OCI-LY7 (cell line): ENCODE measurements at places on chromosomes 13 and 19. TPM values are rescaled to one million over a fixed set of nuclear protein-coding genes. Genes with fewer than 3 reads are reported as not detected.

DNA sequence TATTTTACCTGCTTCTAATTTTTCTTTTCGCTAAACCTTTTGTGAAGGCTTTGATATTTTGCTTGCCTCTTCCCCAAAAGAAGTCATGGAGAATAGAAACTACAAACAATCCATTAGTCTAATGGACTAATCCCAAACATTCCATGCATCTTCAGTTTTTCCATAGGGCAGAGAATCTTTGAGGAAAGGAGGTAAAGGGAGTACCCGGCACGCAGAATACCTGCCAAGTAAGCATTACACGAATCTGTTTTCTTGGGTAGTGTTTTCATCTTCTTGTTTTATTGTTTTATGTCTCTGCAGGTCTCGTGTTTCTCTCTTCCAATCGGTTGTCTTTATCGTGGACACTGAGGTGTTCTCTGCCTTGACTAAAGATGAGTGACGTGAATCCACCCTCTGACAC lies at the start of gene NLRP8:
TSS of gene NLRP8 (plus strand) at position 301 of the 400 bp plus-strand sequence.
- DNase-seq: no peak

GRCh38 chr19:17237747-17238706 lies 7.7 kb downstream of the NR2F6 start:
- DNase-seq: no peak

GRCh38 chr13:38223089-38223488 lies 126.6 kb upstream of the UFM1 start:
- no peak for DNase-seq

- DNase-seq: no peak
These were observed 14.3 kb downstream of the ERICH4 start for GRCh38 chr19:41457241-41457640.

Gene SLC8A2
- 0.36 and 0.59 TPM in 2 replicates for total RNA-seq

Gene CLEC17A
- total RNA-seq: 22.5 and 27.4 TPM in 2 replicates
